ENCODE measurements at places on chromosomes 16 and 17.

GRCh38 chr17:41796121-41796895 lies 9.8 kb upstream of the JUP start:
- DNase-seq: no peak

DNA sequence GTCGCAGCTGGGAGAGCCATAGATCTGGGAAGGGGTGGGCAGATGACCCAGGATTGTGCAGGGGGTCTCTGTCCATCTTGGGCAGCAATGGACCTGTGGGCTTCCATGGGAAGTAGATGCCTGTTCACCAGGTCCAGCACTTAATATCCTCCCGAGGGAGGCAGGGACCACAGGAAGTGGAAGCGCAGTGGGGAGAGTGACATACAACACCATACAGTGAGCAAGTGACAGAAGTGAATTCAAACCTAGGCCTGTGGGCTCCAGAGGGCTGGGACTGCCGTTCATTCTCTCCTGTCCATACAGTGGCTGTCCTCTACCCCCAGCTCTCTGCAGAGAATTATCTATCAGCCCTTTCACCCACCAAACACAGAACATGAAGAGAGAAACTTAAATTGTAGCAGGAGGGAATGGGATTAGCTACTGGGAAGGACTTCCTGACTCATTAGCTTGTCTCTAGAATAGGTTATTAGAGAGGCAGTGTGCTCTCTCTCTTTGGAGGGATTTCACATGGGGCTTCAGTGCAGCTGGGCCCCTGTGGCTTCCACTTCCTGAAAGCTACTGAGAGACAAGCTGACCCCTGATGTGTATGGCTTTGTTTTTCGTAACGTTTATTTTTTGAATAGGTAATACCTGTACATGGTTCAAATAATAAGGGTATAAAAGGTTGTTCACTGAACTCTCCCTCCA lies 13.1 kb upstream of the SEZ6 start:
- no peak for DNase-seq

- DNase-seq: peak; percentile 69
Observed at GRCh38 chr16:11016993-11017392, 72.6 kb downstream of the CLEC16A start.

DNA sequence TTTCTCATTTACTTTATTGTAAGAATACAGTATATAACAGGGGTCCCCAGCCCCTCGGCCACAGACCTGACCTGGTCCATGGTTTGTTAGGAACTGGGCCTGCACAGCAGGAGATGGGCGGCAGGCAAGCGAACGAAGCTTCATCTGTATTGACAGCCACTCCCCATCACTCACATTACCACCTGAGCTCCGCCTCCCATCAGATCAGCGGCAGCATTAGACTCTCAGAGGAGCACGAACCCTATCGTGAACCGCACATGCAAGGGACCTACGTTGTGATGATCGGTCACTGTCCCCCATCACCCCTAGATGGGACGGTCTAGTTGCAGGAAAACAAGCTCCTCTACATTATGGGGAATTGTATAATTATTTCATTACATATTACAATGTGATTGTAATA lies 410.6 kb downstream of the SLC39A11 start:
- no peak for DNase-seq

- DNase-seq: peak; percentile 7
Observed at GRCh38 chr16:49556606-49557446, 183.2 kb downstream of the C16orf78 start.

DNA sequence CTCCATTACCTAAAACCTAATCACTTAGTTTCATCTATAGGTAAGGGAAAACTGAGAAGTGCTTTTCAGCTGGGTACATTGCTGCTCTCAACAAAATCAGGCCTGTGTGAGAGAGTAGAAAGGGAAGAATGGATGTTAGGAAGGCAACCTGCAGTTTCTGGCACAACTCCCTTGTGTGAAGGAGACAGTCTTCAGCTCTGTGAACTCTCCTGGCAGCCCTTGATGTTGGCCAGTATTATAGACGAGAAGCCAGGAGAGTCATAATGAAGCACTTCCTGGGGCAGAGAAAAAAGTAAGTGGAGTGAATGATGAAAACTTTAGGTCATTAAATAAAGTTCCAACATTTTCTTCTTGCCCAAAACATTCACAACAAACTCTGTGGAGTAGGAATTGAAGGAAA lies 260.1 kb downstream of the IRX3 start:
- DNase-seq: no peak

GRCh38 chr16:13906168-13907089 lies 13.5 kb upstream of the ERCC4 start:
- no peak for DNase-seq

DNA sequence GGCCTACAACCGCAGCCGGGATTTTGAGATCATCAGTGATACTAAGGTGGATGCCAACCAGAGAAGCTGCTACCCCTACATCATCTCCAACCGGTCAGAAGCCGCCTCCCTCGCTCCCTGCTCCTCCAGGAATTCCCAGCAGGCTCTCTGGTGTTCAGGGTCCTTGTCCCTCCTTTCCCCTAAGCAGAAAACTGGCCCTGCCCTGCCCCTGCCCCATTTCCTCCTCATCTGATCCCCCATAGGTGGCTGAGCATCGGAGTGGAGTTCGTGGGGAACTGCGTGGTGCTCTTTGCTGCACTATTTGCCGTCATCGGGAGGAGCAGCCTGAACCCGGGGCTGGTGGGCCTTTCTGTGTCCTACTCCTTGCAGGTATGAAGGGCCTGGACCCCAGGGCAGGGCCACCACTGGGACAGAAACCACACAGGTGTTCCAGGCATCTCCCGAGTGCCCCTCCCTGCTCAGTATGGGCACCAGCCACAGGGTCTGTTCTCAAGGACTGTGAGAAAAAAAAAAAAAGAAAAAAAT lies 29.8 kb downstream of the ANKRD40 start:
- no peak for DNase-seq

DNA sequence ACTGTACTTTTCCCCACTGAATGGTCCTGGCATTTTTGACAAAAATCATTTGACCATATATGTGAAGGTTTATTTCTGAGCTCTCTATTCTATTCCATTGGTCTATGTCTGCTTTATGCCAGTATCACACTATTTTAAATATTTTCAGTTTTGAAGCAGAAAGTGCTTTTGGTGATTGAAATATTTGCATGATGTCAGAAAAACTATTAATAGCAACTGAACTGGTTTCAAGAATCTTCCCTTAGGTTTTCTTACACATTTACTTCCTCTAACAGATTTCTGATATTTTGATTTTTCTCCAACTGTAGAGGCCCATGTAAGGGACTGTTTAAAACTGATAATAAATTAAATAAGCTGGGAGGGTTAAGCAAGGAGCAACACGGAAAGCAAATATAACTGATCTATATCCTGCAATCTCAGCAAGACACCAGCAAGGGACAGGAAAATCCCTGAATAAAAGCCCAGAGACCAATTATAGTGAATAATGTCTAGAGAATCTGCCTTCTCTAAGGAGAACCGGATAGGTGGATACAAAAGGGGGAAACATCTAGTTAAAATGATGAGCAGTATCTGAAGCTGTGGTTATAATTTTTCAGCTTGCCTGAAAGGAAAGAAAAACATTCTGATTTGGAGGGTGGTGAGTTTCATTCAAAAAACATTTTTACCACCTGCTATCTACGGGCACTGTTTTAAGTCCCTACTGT lies 80.9 kb upstream of the STAC2 start:
- DNase-seq: no peak

- no peak for DNase-seq
Observed at GRCh38 chr16:11471548-11471947, 115.2 kb downstream of the LITAF start.

DNA sequence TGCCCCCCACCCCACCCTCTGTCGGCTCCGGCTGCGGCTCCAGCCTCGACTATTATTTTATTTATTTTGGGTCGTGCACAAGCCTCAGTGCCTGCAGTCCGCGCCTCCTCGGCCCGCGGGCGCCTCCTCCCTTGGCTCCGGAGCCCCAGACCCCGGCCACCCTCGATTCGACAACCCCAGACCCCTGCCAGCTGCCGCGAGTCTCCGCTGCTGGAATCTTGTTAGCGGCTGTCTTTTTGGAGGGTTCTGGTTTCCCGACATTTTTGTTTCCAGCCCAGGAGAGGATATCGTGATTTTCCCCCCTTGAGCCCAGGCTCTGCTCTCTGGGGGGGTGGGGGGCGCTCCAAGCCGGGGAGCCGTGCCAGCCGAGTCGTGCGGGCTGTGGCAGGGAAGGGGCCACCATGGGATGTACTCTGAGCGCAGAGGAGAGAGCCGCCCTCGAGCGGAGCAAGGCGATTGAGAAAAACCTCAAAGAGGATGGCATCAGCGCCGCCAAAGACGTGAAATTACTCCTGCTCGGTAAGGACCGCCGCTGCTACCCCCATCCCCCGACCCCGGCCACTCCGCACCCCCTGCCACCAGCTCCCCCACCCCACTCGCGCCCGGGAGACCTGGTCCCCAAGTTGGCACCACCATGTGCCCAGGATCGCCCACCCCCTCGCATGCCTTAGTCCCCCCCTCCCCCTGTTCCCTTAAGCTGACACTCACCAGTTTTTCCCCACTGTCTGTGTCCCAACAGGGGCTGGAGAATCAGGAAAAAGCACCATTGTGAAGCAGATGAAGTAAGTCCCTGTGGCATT lies 746 bp downstream of the GNAO1 start:
- no peak for DNase-seq

DNA sequence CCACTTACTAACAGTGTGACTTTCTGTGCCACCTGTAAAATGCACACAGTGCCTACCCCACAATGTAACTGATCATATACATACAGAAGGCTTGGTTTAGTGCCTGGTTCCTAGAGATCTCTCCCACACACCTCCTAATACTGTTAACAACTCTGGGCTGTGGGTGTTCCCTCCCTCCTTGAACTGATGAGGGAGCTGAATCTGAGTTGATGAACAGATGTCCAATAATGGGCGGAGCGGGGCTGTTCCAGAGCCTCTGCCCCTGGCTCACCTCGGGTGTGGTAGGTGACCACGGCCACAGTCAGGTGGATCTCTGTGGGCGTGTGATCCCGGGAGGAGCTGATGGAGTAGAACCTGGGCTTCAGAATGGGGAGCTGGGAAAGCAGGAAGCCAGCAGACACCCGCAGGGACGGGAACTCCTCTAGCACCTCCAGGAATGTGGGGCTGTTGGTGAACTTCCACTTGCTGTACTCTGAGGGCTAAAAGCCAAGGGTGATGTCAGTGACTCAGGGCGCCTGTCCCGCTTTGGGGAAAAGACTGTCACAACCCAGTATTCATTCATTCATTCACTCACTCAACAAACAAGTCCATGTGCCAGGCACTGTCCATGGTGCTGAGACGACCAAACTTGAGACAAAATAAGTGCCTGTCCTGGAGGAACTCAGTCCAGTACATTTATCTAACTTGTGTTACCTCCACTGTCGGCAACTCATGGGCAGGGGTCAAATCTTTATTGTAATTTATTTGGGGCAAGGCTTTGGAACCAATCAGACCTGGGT lies 37.6 kb downstream of the NOS2 start:
- peak; percentile 42 for DNase-seq

- DNase-seq: no peak
Observed at GRCh38 chr17:41734949-41735313, 488 bp upstream of the HAP1 start.

GRCh38 chr17:58161566-58161965 lies 5.2 kb upstream of the OR4D2 start:
- no peak for DNase-seq

DNA sequence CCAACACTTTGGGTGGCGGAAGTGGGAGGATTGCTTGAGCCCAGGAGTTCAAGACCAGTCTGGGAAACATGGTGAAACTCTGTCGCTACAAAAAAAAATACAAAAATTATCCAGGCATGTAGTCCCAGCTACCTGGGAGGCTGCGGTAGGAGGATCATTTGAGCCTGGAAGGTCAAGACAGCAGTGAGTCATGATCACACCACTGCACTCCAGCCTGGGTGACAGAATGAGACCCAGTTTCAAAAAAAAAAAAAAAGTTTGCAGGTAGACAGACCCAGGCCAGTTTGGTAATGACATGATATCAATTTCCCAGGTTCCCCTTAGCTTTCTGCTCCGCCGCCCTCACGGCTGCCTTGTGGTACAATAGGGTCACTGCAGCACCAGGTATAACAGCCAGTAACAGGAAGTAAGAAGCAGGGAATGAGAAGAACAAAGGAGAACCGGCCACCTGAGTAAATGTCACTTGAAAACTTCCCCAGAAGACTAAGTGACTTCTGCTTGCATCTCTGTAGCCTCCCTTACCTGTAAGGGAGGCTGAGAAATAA lies 201.2 kb upstream of the HSBP1 start:
- no peak for DNase-seq

- no peak for DNase-seq
Observed at GRCh38 chr17:3679531-3680126, 11.0 kb downstream of the EMC6 start.

GRCh38 chr16:74577882-74578366 lies 29.0 kb downstream of the GLG1 start:
- peak; percentile 72 for DNase-seq

DNA sequence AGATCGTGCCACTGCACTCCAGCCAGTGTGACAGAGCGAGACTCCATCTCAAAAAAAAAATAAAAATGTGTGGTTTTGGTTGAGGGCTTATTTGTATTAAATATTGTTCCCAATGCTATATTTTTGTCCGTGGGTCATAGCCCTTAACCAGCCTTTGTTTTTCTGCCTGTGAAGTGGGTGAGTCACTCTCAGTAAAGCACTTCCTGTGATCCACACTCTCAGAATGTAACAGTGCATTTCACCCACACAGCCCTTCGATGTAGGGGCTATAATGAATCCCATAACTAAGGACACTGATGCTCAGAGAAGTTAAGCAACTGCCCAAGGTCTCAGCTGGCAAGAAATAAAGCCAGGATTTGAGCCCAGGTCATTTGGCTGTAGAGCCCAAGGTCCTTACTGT lies 34.7 kb upstream of the POLR3E start:
- DNase-seq: peak; percentile 31

- DNase-seq: no peak
Observed at GRCh38 chr17:17129466-17129865, 76.7 kb downstream of the PLD6 start.

DNA sequence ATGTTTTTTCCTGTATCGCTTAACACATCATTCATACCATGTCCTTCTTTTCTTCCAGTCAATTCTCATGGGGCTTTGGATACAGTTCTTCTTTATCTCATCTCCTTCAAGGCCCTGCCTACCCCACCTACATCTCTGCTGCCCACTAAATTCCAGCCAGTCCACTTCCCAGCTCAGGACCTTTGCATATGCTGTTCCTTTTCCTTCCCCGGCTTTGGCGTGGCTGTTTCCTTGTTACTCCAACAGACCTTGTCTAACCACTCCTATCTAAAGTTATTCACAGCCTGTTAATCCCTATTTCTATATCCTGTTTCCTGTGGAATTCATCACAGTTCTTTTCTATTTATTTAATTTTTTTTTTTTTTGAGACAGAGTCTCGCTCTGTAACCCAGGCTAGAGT lies 6.6 kb upstream of the STAT3 start:
- DNase-seq: no peak

- DNase-seq: no peak
Observed at GRCh38 chr16:84194018-84194417, 3.1 kb downstream of the ADAD2 start.

DNA sequence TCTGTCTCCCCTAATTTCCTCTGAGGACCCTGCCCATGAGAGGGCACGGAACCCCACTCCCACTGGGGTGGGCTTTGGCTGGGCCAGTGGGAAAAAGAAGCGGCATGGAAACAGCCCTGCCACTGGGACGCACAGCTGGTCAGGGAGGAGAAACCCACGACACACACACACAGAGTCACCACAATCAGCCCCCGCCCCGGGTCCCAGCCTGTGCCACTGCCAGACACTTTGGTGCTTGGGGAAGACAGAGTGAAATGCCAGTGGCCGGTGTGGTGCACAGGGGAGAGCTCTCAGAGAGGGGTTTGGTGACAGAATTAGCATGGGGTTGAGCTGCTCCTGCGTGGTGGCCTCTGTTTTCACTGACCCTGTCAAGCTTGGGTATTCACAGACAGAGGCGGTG lies 30.7 kb upstream of the RNPS1 start:
- DNase-seq: no peak

GRCh38 chr16:64532117-64532516 lies 589.7 kb downstream of the CDH11 start:
- DNase-seq: no peak

Measured in foreskin fibroblast (primary cell).